Activated T-cell treated with anti-CD3 and anti-CD28 coated beads, Interleukin-2, amount 50 U/mL, for 4 hours (primary cell): ENCODE measurements at places on chromosomes 3 and 15. TPM values are rescaled to one million over a fixed set of nuclear protein-coding genes. Genes with fewer than 3 reads are reported as not detected.

The CFAP20DC gene
- total RNA-seq = 0.20 TPM

The TPM1 gene
- 11.4 TPM for total RNA-seq

The ANKUB1 gene
- not detected for total RNA-seq

The GRM7 gene
- total RNA-seq = not detected

GRCh38 chr15:78749831-78750230 is 61.4 kb downstream of the ADAMTS7 start:
- DNase-seq = no peak

GRCh38 chr3:47409688-47410416 is 29.0 kb downstream of the PTPN23 start:
- no peak for DNase-seq

DNA sequence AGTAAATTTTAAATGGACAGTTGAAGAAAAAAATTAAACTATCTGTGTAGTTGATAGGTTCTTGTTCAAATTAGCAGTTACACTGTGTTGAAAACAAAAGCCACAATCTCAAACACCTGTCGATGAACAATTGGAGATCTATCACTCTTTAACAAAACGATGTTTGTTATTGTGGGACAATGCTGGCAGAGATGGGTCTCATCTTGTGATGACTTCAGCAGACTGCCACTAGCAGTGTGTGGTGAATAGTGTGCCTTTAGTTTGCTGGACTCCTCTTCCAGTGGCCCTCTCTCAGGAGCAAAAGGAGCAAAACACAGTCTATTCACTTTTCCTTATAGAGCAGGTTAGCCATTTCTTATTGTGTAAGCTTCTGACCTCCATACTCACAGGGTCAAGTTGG is 14.7 kb upstream of the TRIM59 start:
- DNase-seq = no peak

DNA sequence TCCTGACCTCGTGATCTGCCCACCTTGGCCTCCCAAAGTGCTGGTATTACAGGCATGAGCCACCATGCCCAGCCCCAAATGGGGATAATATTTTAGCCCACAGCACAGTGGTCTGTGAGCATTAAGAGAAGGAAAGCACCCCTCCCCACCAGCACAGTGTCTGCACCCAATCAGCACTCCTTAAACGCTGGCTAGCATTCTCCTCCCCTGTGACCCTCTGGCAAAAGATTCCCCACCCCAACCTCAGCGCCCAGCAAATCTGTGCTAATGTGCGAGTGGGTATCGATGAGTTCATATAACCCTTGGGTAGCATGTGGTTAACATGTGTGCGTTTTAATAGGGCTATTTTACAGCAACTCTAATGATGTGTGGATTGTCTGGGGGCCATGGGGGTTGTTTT is 18.3 kb upstream of the EPHB3 start:
- no peak for DNase-seq

DNA sequence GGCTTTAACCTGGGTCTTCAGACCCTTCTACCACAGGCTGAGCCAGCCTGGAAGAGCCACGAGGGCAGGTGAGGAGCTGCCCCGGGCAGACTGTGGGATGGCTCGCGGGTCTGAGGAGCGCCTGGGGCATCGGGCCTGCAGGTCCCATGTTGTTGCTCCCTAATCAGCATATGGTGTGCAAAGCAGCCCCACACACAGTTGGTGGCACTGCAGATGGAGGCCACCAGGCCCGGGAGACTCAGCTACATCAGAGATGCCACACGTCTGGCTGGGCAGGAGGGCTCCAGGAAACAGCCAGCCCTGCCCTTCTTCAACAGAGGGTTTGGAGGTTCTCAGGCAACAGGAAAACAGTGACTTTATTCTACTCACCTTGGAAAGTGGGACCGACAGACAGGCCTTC is 63.9 kb downstream of the XXYLT1 start:
- DNase-seq = no peak
